ENCODE measurements at places on chromosomes 12 and 14. TPM values are rescaled to one million over a fixed set of nuclear protein-coding genes. Genes with fewer than 3 reads are reported as not detected.

DNA sequence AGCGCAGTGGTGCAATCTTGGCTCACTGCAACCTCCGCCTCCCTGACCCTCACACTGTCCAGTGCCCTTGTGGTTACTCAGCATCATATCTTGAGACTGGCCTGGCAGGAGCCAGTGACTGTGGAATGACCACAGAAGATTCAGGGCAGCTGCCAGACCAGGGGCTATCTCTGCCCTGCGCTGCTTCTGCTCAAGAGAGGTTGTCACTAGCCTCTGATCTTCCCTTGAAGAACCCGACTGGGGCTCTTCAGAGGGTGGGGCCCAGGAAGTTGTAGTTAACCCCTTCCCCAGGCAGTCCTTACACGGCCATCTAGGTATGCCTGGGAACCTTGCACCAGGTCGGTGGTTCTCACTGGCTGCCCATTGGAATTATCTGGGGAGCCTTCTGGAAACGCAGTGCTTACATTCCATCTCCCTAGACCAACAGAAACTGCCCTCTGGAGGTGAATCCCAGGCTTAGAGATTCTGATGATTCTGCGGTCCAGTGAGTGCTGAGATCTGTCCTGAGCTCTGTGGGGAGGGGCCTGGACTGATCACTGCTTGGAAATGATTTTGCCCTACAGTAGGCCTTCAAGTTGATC, 41.4 kb downstream of the PLEKHG3 start:
- DNase-seq = no peak

- DNase-seq = no peak
Observed at GRCh38 chr12:27984275-27984674, 11.7 kb upstream of the PTHLH start.

SPIC gene
- 0.25 TPM for polyA plus RNA-seq

RNF212B gene
- polyA plus RNA-seq = 0.81 TPM
